ENCODE measurements at places on chromosomes 3 and 15. TPM values are rescaled to one million over a fixed set of nuclear protein-coding genes. Genes with fewer than 3 reads are reported as not detected.

- no peak for DNase-seq
These were observed 86.7 kb downstream of the TAMM41 start for GRCh38 chr3:11759996-11760395.

DNA sequence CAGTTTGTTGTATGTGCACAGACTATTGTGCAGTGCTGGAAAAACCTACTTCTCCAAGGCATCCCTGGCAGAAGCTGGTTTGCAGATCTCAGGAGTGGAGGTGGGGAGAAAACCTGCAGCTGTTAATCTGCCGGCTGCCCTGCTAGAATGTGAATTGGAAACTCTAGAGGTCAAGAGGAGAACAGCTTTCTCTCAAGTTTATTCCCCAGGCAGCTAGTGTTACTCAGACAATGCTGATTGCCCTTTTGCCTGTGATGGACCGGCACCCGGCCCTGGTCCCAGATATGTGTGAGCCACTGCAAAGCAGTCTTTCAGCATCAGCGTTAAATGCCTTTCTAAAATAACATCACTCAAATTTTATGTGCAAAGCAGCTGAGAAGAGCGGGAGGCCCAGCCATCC lies 129.7 kb upstream of the TPM1 start:
- no peak for DNase-seq

DNA sequence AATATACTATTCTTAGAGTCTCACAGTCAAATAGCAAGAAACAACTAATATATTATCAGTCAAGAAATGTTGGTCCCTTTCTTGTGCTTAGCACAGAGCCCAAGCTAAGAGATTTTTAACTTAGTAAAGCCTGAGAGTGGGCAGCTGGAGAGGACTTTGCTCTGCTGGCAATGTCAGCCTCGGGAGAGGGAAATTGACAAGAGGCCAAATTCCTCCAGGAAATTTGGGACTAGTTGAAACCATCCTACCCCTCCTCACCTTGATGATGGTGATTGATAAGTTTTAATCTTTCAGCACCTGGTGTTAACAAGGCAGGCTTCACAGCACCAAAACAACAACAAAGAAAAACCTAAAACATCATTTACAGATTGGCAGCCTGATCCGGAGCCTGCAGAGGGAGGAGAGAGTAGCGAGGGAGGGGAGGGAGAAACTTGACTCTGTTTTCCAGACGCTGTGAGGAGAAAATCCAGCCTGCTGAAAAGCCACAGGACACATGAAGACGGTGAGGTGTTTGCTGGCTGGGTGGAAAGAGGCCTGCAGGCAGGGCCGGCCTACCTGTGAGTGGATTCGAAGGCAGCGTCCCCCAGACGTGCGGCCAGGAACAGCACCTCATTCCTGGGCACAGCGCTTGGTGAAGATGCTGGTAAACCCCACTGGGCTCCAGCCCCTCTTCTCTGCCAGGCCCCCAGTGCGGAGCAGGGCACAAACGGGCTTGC lies 150.9 kb downstream of the LRRC28 start:
- no peak for DNase-seq

DNA sequence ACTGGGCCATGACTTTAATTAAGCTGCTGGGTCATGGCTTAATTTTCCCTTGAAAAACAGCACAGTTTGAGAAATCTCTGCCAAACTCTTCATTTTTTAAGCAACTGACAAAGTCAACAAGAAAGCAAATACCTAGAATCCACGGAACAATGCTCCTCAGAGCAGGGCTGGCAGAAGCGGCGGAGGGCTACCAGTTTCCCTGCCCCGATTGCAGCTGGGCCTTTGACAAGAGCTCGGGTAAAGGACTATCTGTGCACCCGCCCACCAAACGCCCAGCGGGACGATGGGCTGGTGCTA lies 1.2 kb downstream of the GOLIM4 start:
- no peak for DNase-seq

DNA sequence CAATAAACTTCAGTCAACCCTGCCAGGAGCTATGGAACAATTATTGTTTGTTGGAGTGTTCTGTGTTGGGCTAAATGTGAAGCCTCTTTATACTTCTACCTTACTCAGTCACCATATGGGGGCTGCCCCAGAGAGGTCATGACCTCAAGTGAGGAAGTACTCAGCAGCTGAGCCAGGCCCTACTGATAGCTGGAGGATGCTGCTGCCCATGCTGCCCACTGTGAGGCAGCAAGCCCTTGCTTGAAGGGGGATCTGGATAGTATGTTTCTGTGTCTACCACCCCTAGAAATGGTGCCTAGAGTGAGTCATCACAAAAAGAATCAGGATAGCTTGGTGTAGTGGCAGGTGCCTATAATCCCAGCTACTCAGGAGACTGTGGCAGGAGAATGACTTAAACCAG lies 4.5 kb upstream of the RPL24 start:
- DNase-seq = no peak

ALDH1A2 gene
- 1.9 TPM for total RNA-seq

TOPAZ1 gene
- total RNA-seq = not detected

CLDN18 gene
- total RNA-seq = not detected

DNA sequence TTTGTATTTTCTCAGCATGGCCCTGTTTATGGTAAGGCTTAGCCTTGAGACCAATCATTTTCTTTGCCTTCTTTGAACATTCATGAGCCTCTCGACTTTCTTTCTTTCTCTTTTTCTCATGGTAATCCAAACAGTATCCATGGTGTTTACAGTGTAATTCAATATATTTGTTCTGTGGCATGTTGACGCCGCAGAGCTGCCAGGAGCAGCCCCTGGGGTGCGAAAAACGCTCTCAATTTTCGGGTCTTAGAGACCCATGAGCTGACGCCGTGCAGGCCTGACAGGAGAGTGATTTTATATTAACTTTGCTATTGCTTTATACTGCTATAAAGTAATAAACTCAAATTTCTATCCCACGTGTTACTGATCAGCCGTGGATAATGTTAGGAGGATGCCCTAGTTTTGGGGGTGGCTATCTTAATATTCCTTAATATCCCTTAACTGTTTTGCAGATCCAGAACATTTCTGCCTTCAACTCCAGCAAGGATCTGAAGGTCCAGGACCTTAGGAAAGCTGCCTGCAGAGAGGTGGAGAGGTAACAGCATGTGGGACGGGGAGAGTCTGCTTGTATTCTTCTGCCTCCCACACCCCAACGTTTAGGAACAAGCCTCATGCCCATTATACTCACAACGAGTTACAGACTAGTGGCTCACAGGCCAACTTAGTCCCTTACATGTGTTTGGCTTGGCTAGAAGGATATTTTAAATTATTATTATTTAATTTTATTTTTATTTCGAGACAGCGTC lies 29.3 kb upstream of the MYO1E start:
- DNase-seq = no peak

GRCh38 chr3:166085164-166085856 lies 248.1 kb upstream of the BCHE start:
- no peak for DNase-seq

GRCh38 chr3:67075295-67075694 lies 77.2 kb downstream of the KBTBD8 start:
- DNase-seq = no peak

SLC28A1 gene
- total RNA-seq = not detected

DNA sequence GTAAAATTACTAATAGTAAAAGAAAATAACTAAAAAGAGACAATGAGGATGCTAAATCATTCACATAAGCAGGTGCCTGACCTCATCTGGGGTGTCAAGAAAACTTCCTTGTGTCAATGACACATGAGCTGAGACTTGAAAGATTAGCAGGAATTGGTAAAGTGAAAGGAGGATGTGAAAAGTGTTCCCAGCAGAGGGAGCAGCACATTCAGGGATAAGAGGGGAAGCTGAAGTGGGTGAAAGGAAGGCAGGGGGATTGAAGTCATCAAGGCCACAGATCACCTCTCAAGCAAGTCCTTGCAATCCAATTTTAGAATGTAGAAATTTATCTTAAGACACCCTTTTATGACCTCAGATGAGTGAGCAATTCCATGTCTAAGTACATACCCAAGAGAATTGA lies 60.2 kb upstream of the ACP3 start:
- DNase-seq = no peak

- no peak for DNase-seq
These were observed 821 bp downstream of the LINS1 start for GRCh38 chr15:100601163-100601562.

GRCh38 chr3:71066849-71067261 lies 516.7 kb downstream of the FOXP1 start:
- DNase-seq = no peak

DNA sequence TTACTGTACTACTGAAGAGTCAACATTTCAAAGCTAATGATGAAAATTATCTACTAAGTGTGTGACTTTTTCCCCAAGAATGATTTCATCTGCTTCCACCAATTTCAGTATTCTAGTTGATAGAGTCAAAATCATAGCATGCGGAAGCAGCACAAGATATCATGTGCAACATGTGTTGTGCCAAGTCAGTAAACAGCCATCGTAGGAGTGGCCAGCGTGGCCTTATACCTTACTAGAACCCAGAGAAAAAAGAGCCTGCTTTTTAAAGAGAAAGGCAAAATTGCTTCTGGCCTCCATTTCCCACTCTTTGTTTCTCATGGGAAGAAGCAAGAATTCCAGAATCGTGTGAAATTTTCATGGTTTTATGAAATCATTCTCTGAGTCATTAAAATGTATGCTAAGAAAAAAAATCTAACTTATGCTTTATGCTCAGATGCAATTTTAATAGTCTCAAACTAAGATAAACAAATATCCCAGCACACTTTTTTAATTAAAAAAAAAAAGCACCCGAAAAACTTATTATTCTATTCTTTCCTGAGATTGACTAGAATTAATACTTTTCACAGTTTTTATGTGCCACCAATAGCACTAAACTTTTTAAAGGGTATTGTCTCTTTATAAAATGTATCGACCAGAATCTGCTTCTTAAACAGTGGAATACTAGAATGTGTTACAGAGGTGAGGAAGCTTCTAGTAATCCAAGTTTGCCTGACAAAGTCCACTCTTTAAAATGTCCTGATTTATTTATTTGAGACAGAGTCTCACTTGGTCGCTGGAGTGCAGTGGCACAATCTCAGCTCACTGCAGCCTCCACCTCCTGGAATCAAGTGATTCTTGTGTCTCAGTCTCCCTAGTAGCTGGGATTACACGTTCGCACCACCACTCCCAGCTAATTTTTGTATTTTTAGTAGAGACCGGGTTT lies 87.3 kb downstream of the MBNL1 start:
- DNase-seq = no peak

GRCh38 chr15:41801850-41802455 lies 25.9 kb upstream of the JMJD7 start:
- no peak for DNase-seq

ACKR2 gene
- total RNA-seq = 8.6 TPM

DNA sequence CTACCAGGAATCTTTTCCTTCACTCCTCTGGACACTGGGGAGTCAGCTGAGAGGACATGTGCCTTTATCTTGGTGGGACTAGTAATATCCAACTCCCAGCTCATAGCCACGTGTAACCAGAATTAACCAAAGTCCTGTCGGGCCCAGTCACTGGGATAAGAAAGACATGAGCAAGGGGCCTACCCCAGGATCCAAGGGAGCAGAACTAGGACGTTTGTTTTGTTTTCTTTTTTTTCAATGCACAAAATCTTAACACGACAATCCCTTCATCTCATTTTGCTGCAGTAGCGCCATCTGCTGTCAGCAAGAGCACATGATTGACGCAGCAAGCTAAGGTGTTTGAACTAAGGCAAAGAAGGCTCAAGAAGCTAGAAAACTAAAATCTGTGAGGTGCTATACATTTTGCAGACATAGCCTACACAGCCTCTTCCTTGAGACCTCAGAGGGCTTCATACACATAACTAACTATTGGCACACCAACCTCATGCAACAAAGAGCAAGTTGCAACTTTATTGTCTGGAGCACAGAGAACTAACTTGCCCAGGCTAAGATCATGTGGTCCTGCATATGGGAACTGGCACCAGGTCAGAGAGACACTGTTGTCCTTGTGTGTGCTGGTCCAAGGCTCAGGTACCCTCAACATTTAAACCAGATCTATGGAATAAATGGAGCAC lies 43.6 kb downstream of the RLBP1 start:
- DNase-seq = peak; percentile 78

DNA sequence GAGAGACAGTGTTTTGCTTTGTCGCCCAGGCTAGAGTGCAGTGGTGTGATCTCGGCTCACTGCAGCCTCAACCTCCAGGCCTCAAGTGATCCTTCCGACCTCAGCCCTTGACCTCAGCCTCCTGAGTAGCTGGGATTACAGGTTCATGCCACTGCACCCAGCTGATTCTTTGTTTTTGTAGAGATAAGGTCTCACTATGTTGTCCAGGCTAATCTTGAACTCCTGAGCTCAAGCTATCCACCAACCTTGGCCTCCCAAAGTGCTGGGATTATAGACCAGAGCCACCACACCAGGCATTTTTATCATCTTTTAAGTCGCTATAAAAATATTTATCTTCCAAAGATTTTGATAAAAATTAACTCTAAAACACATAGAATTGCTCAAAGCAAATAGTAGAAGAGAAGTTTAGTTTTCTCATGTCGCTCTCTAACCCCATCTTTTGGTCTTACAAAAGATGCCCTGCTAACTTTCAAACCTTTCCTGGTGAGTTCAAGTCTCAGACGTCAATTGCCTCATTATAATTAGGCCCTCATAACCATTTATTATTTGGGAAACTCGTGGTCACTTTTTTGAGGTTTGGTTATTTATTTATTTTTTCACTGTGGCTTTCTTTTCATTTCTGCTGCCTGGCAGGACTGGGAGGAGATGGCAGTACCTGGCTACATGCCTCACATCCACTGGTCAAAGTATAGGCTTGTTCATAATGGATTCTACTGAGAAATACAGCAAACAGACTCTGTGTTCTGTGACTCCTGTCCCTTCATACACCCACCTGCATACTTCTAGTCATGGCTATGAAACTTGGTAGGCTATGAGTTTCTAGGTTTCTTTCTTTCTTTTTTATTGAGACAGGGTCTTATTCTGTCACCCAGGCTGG lies 48.3 kb upstream of the DPPA4 start:
- DNase-seq = no peak

DNA sequence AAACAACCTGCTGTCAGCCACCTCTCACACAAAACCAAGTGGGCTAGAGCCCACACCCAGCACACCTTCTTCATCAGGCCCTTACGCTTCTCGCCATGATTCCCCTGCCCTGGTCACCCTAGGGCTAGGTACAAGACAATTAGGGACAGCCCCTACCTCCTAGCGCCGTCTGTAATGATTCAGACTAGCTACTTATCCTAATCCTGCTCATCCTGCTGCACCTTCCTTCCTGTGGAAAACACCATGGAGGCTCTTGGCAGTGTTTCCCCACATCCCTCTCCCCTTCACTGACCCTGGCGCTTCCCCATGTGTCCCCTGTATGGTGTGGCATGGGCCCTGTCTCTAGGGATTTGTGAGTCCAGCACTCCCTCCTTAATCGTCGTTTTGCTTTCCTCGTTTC lies 39.6 kb upstream of the ICE2 start:
- no peak for DNase-seq

DNA sequence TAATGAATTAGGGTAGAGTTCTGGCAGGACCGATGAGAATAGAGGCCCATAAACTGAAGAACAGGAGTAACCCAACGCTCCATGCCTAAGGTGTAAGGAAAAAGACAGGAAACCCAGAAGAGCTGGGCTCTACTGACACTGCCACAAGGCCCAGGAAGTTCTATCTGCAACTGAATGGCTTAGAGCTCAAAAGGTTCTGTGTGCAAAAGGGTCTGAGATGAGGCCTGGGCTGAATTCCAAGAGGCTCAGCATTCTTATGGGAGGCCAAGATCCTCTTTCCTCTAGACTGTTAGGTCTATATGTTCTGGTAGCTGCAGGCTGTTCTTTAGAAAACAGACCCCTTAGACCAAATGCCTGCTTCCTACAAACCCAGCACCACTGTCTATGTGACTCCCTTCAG lies 30.5 kb upstream of the PRSS50 start:
- DNase-seq = no peak

GRCh38 chr15:94621736-94622135 lies 390.4 kb downstream of the MCTP2 start:
- no peak for DNase-seq

LSMEM2 gene
- not detected for total RNA-seq
